ENCODE measurements at places on chromosomes 7 and 10.

DNA sequence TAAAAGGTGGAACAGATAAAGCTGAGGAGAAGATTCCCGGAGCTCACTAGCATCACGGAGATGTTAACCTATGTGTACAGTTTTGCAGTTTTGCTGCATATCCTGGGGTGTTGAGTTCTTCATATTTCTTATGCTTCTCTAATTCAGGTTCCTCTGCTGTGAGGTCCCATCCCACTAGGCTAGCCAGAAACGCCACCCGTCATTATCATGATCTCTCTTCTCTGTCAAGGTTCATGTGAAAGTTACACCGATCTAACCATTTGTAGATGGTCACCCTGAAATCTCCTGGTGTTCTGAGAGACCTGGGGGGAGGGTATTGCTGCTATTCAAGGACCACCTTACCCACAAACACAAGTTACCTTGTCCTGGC, 136.3 kb downstream of the CCDC71L start:
- no peak for DNase-seq

DNA sequence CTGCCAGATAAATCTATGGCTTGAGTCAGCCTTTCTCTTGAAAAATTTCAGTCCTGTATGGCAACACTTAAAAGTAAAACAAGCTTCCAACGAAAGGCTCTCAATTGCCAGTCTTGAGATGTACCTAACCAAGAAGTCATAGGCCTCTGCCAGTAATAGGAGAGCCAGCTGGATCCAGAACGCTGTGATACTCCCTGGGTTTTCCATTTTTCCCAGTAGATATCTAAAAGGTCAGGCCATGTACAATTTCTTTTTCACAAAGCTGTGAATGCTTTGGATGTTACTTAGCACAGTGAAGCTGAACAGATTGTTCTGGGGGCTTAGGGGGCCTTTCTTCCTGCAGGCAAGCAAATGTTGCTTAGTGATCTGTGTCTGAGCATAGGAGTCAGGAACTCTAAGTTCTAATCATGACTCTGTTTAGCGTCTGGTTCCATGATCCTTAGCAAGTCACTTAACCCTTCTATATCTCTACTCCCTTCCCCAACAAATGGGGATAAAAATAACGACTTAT, 86.5 kb downstream of the ARMH3 start:
- DNase-seq, result no peak

- DNase-seq, result no peak
These were observed 266.5 kb upstream of the NPY start for GRCh38 chr7:24017519-24017918.

GRCh38 chr7:151686826-151687225, 167.1 kb upstream of the RHEB start:
- no peak for DNase-seq

- DNase-seq, result no peak
These were observed 14.4 kb downstream of the ANTXRL start for GRCh38 chr10:46301056-46301645.

DNA sequence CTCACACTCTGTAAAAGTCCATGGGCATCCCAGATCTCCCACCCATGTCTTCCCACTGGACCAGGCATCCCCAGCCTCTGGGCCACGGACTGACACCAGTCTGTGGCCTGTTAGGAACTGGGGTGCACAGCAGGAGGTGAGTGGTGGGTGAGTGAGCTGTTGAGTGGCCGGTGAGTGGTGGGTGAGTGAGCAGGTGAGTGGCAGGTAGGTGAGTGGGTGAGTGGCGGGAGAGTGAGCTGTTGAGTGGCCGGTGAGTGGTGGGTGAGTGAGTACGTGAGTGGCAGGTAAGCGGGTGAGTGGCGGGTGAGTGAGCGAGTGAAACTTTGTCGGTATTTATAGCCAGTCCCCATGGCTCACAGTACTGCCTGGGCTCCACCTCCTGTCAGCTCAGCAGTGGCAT, 471.2 kb downstream of the DNAJB6 start:
- DNase-seq, result no peak

GRCh38 chr10:128052696-128053095, 73.5 kb downstream of the MKI67 start:
- DNase-seq, result no peak

DNA sequence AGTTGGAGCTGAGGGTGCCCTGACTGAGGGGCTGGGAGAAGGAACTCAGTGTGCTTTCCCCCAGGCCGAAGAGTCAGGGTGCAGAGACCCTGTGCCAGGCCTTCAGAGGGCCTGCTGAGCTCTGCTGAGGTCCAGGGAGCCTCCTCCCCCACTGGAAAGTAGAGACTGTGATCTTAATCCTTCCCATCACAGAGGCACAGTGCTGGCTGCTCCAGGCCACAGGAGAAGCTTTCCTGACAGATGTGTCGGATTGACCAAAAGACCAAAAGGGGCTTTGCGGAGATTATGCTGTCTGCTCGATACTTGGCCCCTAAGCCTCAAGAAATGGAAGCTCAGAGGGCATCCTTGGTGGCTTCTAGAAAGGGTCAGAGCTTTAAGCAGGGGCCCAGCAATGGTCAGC, 32.9 kb upstream of the BTRC start:
- DNase-seq, result no peak

DNA sequence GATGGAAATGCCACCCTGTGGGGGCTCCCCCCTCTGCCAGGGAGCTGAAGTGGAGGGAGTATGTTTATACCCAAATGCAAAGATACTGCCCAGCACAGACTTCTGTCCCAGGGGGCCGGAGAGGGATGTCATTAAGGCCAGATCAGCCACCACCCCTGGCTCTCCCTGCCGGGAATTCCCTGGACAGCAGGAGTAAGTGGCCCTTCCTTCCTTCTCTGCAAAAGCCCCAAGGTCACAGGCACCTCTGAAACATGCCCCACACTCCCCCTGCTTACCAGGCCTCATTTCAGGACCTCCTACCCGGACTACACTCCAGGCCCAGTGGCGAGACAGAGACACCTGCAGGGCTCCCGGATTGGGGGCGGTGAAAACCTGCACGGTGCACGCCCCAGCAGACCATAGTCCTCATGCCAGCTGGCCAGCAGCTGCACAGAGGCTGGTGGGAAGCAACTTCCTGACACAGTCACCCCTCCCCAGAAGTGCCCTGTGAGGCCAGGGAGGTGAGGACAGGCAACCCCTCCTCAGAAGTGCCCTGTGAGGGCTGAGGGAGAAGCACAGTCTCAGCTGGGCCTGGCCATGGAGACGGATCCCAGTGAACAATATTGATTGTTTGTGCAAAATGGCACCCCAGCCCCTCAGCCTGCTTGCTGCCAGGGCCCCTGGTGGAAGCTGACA, 33.0 kb upstream of the RET start:
- DNase-seq, result no peak

GRCh38 chr7:44172803-44173424, 16.3 kb downstream of the GCK start:
- peak; percentile 78 for DNase-seq

- DNase-seq, result no peak
These were observed 45.0 kb upstream of the CSTF2T start for GRCh38 chr10:51744235-51745000.

GRCh38 chr7:134856091-134856490, 76.7 kb downstream of the CALD1 start:
- DNase-seq, result no peak

GRCh38 chr7:106039486-106040060, 72.5 kb downstream of the SYPL1 start:
- no peak for DNase-seq

DNA sequence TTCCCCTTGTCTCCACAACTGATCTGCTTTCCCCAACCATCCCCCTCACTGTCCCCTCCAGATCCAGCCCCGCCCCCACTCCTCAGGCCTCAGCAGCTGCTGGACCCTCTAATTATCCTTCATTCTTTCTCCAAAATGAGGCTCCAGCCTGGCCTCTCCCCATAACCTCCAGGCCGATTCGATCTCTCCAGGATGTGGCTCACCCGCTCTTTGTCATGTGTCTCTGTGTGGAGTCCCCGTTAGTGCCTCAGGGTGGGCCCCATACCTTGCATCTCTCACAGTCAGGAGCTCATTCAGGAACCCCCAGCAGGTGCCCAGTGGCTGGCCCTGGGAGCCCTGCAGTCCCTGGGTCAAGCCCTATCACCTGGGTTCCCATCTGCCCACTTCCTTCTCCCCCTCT, 1.3 kb downstream of the PILRA start:
- no peak for DNase-seq

- DNase-seq, result no peak
These were observed 57.2 kb downstream of the FAM171A1 start for GRCh38 chr10:15313843-15314242.

GRCh38 chr10:101161494-101162299, 30.6 kb downstream of the TLX1 start:
- DNase-seq, result peak; percentile 74

DNA sequence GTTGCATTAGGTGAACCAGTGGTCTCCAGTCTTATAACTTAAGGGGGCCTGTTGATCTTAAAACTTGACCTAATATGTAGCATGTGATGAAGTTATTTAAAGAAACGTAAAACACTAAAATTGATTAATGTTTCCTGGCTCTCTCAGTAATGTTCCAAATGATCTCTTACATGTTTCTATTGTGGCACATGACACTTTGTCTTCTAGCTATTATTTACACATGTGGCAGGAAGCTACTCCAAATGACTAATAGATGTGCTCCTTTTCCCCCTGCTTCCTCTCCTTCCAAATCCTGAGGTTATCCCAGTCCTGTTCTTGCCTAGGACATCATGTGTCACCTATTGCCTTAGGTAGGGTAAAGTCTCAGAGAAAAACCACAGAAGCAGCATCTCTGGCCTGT, 89.4 kb downstream of the FAS start:
- DNase-seq, result no peak

- no peak for DNase-seq
These were observed 1.2 kb downstream of the SLC18A3 start for GRCh38 chr10:49611166-49611815.

DNA sequence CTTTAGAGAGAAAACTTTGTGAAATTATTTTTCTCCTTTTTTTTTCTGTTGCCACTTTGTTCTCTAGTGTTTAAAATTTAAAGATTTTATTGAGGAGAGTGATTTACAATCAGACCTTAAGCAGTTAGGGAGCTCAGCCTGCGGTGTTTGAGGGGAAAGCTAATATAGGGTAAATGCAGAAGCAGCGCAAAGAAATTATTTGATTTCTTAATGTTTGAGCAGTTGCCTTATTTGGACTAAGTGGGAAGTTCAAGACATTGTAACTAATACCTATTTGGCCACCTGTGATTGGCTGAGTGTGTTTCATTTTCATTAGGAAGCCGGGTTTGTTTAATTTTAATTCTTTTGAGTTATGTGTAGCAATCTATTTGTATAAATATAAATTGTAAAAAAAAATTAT, 25.3 kb downstream of the WAC start:
- no peak for DNase-seq

DNA sequence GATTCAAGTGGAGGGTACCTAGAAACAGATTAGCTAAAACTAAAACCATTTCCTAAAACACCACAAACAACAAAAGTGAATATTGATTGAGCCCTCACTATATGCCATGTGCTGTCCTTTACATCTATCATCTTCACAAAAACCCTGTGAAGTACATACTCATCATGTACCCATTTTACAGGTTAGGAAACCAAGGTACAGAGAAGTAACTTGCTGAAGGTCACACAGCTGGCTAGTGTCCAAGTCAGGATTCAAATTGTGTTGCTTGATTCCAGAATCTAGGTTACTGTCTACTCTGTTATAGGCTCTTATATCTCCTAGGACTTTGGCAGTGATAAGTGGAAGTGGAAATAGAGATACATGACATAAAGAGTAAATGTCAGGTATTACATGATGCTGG, 463.8 kb downstream of the LRMDA start:
- no peak for DNase-seq

GRCh38 chr10:63477927-63478326, 12.2 kb upstream of the JMJD1C start:
- no peak for DNase-seq

- DNase-seq, result no peak
These were observed at the start of gene GIMAP5 for GRCh38 chr7:150737265-150738055. Gene GIMAP5 (plus strand): TSS chr7:150737418. CDS start chr7:150740885, 3,467 bp downstream.

GRCh38 chr10:101014966-101015581, 15.5 kb downstream of the LZTS2 start:
- no peak for DNase-seq

- no peak for DNase-seq
These were observed 87.6 kb upstream of the CCDC6 start for GRCh38 chr10:59993931-59994330.

- DNase-seq, result no peak
These were observed 24.9 kb upstream of the PANK1 start for GRCh38 chr10:89669985-89670384.

DNA sequence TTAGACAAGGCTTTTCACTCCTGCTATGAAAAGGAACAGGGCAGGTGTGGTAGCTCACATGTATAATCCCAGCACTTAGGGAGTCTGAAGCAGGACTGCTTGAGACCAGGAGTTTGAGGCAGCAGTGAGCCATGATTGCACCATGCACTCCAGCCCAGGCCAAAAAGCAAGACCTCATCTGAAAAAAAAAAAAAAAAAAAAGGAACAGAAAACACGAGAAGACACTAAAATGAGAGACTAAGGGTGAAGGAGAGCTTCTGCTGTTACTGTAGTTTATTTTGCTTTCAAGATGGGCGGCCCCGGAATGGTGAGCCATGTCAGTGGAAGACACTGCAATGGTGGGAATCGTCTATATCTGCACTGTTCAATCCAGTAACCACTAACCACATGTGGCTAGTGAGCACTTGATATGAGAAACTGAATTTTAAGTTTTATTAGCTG, 9.9 kb downstream of the PIP4K2A start:
- no peak for DNase-seq

DNA sequence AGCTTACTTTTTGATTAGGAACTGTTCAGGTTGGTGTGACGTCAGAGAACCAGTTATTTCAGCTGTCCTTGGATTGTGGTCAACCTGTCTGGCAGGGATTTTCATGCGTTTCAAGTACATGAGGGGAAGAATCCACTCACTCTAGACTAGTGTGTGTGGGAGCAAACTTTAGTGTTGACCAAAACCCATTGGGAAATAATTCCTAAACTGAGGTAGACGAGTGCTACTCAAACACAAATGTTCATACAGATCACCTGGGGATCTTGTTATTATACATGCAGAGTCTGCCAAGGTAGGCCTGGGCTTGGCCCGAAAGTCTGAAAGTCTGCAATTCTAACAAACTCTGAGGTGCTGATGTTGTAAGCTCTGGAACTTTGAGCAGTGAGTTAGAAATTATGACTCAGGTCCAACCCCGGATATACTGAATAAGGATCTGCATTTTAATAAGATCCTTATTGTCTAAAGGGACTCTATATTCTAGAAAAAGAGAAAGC, 111.1 kb upstream of the CREB5 start:
- no peak for DNase-seq

GRCh38 chr10:113971349-113971973, 72.2 kb upstream of the ADRB1 start:
- no peak for DNase-seq

DNA sequence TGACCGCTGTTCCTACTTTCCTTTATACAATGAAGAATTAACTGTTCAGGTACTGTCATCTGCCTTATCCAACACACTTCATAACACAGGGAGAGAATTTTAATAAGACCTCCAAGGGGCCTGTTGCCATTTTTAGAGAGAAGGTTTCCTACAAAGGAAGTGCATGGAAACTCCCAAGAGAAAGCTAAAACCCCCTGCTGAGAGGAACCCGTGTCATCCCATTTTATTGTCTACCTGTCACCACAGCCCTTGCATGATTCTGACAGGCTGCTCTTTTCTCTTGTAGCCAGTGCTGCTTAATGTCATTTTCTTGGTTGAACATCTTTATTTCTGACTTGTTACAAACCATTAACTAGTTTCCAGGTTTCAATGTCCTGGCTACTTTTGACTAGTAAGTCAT, 98.4 kb downstream of the SNX10 start:
- no peak for DNase-seq

All from NCI-H1417 (cell line).